T-helper 17 cell (primary cell): ENCODE measurements at places on chromosomes 16 and 17. TPM values are rescaled to one million over a fixed set of nuclear protein-coding genes. Genes with fewer than 3 reads are reported as not detected.
A peak's percentile ranks its signal among the peaks of the same experiment; 100 is the strongest.

- peaks cover 20% of the 10 kb centered on the region for H3K4me1 ChIP-seq
- no peak overlapping the region for H3K4me3 ChIP-seq
- H3K27ac ChIP-seq, result peak overlapping the region; percentile 56
- H3K36me3 ChIP-seq, result no peaks in the 10 kb centered on the region
Observed at GRCh38 chr16:1681032-1681431, 3.0 kb downstream of the JPT2 start.

- H3K4me3 ChIP-seq, result no peak overlapping the region
- DNase-seq, result no peak
- no peaks in the 10 kb centered on the region for H3K36me3 ChIP-seq
- H3K27ac ChIP-seq, result no peak overlapping the region
- peaks cover 6% of the 10 kb centered on the region for H3K27me3 ChIP-seq
- H3K4me1 ChIP-seq, result no peaks in the 10 kb centered on the region
Observed at GRCh38 chr16:20348365-20349185, 3.9 kb downstream of the UMOD start.

GRCh38 chr17:50959341-50959740 lies 93.2 kb upstream of the TOB1 start:
- DNase-seq, result no peak
- H3K27ac ChIP-seq, result no peak overlapping the region
- H3K36me3 ChIP-seq, result no peaks in the 10 kb centered on the region
- peaks cover 2% of the 10 kb centered on the region for H3K4me1 ChIP-seq
- H3K27me3 ChIP-seq, result no peaks in the 10 kb centered on the region
- no peak overlapping the region for H3K4me3 ChIP-seq

DNA sequence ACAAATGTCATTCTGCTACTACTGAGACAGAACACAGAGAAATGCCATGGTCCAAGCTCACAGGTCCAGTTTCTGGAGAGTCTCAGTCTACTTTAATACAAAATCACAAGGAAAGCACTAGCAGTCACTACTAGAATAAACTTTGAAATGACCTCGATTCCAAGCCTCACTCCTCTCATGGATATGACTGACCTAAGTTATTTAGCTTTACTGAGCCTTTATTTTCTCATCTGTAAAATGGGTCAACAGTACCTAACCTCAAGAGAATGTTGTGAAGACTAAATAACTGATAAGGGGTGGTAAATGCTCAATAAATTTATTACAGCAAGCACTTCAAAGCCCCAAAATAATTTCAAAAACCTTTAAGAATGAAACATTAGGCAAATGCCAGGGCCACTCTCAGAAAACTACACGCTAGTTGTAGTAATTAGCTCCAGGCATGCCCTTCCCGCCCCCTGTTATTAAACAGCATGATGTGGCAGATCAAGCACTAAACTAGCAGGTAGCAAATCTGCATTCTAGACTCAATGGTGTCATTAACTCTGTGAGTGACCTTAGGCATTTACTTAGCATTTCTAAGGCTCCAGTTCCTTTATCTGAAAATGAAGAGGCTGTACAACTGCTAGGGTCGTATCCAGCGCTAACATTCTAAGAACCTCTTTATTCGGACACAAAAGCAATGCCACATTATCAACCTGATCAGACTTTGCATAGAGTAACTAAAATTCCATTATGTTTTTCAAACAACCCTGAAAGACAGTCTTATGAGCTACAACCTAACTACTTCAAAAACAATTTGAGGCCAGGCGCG lies 8.4 kb downstream of the GSPT1 start:
- H3K27me3 ChIP-seq, result no peaks in the 10 kb centered on the region
- no peaks in the 10 kb centered on the region for H3K36me3 ChIP-seq
- no peak for DNase-seq
- peak overlapping the region; percentile 62 for H3K4me3 ChIP-seq
- peak overlapping the region; percentile 51 for H3K27ac ChIP-seq

DNA sequence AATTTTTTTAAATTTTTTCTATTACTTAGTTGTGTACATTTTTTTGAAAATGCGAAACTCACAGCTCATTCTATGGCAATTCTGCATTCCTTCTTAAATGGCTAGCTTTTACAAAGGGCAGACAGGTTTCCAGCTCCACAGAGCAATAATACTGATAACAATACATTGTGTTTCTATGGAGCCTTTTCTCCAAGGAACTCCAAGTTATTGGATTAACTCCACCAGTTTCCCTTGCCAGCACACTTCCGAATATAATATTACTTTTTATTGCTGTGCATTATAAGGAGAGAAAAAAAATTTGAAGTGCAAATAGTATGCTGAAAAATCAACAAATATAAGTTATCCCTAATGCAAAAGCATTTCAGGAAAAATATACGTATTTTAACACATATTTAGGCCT lies 127.5 kb upstream of the PSMD7 start:
- H3K27me3 ChIP-seq, result no peaks in the 10 kb centered on the region
- no peak overlapping the region for H3K4me3 ChIP-seq
- no peak for DNase-seq
- no peak overlapping the region for H3K27ac ChIP-seq
- H3K36me3 ChIP-seq, result no peaks in the 10 kb centered on the region

GRCh38 chr16:84281074-84281473 lies 13.6 kb upstream of the WFDC1 start:
- H3K36me3 ChIP-seq, result peaks cover 5% of the 10 kb centered on the region
- peaks cover 28% of the 10 kb centered on the region for H3K27me3 ChIP-seq
- no peak overlapping the region for H3K27ac ChIP-seq
- DNase-seq, result no peak
- H3K4me1 ChIP-seq, result peaks cover 2% of the 10 kb centered on the region

DNA sequence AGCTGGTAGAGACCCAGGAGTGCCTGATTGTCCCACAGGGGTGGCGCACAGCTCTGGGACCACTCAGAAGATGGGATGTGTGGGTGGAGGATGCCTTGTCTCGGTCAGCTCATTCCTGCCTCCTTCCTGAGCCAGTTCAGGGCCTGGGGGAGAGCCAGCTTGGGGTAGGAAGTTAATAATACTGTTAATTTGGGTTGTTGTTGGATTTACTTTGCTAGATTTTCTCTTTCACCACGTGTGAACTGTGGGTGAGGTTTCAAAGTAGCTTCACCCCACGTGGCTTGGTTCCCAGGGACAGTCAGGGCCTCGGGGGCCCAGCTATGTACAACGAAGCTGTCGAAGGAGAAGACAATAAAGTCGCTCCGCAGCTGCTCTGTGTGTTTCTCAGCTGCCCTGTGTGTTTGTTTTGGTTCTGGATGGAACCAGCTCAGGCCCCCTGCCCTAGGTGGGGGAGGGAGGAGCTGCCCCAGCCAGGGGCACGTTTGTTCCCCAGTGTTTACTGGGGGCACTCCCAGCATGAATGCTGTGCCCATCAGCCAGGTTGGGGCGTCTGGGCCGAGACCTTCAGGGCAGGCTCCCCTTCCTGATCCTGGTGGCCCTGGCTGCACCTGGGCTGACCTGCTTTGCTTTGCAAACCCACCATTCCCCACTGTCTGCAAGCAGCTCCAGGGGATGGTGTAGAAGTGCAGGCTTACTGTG lies 2.3 kb downstream of the NUDT16L1 start:
- H3K4me3 ChIP-seq, result peak overlapping the region; percentile 88
- H3K27me3 ChIP-seq, result no peaks in the 10 kb centered on the region
- peak overlapping the region; percentile 34 for H3K27ac ChIP-seq
- no peak for DNase-seq
- no peaks in the 10 kb centered on the region for H3K36me3 ChIP-seq
- H3K4me1 ChIP-seq, result peaks cover 8% of the 10 kb centered on the region

GRCh38 chr17:77691216-77692085 lies 267.1 kb upstream of the TNRC6C start:
- peaks cover 49% of the 10 kb centered on the region for H3K4me1 ChIP-seq
- peak overlapping the region; percentile 67 for H3K4me3 ChIP-seq
- DNase-seq, result no peak
- H3K27me3 ChIP-seq, result peaks cover 8% of the 10 kb centered on the region
- H3K27ac ChIP-seq, result peak overlapping the region; percentile 91

DNA sequence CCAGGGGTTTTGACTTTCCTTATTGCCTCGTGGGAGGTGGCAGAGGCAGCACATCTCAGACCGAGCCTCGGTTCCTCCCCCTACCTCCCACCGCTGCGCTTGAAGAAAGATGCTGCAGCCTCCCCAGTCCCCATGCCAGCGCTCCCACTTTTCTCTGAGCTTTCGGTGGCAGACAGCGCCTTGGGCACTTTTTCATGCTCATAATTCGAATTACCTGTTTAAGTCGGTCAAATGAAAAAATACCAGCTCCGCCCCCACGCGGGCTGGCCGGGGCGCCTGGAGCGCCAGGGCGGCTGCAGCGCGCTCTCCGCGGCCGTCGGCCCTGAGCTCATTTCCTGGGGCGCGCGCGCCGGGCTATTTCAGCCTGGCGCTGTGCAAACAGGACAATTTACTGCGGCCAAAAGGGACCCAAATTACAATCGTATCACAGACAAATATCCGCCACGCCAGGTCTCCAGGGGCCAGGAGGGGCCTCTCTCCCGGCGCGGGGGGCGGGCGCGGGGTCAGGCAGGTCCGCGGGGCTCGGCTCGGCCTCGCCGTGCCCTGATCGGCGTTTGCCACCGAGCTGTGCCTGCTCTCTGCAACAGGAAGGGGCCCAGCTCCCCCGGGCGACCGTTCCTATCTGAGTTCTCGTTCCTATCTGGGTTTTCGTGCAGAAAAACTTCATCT lies 45.0 kb downstream of the SOST start:
- H3K27me3 ChIP-seq, result peaks cover 60% of the 10 kb centered on the region
- H3K4me3 ChIP-seq, result peak overlapping the region; percentile 78
- no peak overlapping the region for H3K27ac ChIP-seq
- H3K36me3 ChIP-seq, result peaks cover 6% of the 10 kb centered on the region
- no peak for DNase-seq

DNA sequence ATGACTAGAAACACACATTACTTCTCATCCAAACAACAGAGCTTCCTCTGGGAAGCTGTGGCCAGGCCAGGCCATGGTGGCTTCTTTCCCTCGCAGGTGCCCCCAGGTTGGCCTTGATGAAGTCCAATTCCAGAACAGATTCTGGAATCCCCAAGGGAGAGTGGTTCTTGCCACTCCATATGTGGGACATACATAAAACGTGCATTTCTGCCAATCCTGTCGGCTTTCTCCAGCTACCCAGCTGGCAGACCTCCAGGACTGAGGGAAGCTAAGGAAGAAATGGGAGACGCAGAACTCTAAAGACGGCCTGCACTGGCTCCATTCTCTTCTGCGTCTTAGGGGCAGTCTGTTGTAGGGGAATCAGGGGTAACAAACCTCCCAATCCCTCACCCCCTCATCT lies 219.2 kb upstream of the CDH5 start:
- peaks cover 2% of the 10 kb centered on the region for H3K4me1 ChIP-seq
- H3K4me3 ChIP-seq, result no peak overlapping the region
- no peak for DNase-seq
- H3K27me3 ChIP-seq, result peaks cover 38% of the 10 kb centered on the region
- H3K36me3 ChIP-seq, result no peaks in the 10 kb centered on the region
- no peak overlapping the region for H3K27ac ChIP-seq

DNA sequence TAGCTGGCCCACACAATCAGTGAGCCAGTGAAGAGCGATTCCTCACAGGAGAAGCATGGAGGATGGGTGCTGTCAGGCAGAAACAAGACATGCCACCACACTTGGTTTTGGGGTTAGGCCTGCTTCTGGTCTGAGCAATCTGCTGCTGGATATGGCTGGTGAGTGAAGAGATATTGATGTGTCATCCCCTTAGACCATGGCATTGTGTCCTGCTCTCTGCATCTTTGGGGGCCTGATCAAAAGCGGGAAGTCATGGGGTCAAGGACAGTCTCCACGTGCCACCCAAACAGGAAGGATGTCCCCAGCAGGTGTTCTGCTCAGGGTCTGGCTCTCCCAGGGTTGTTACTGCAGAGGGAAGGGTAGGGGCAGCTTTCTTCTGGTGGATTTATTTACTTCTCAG lies 140.7 kb downstream of the PRKCB start:
- H3K27ac ChIP-seq, result peak overlapping the region; percentile 24
- DNase-seq, result no peak
- no peaks in the 10 kb centered on the region for H3K27me3 ChIP-seq
- H3K4me1 ChIP-seq, result peaks cover 40% of the 10 kb centered on the region
- peaks cover 2% of the 10 kb centered on the region for H3K36me3 ChIP-seq
- H3K4me3 ChIP-seq, result no peak overlapping the region

GRCh38 chr16:49485663-49486062 lies 112.1 kb downstream of the C16orf78 start:
- DNase-seq, result no peak
- H3K27ac ChIP-seq, result no peak overlapping the region
- H3K4me1 ChIP-seq, result no peaks in the 10 kb centered on the region
- peaks cover 13% of the 10 kb centered on the region for H3K27me3 ChIP-seq
- H3K4me3 ChIP-seq, result no peak overlapping the region
- peaks cover 2% of the 10 kb centered on the region for H3K36me3 ChIP-seq

DNA sequence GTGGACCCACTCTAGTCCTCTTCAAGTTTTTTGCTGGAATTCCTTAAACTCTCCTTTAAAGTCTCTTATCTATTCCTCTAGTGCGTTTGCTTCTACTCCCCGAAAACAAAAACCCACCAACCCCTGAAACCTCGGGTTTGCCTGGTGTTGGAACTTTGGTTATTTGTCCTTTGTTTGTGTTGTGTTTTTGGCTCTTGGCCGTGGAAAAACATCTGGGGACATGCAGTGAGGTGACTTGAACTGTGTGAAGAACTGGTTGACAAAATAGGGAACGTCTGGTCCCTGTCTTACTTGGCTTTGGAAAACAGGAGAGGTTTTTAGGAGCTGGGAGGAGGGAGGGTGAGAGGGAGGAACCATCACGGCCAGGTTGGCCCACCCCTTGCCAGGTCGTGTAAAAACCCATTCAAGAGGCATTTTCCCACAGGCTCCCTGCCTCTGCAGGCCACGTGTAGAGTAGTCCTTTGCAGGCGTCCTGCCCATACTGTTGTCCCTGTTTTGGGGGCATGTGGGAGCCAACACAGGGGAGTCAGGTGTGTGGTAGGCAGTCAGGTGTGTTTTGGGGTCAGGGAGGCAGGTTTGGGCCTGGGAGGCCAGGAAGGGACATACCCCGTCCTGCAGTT lies 169.3 kb downstream of the RAB11FIP4 start:
- H3K27ac ChIP-seq, result no peak overlapping the region
- H3K27me3 ChIP-seq, result peaks cover 14% of the 10 kb centered on the region
- peak overlapping the region; percentile 56 for H3K4me3 ChIP-seq
- H3K36me3 ChIP-seq, result no peaks in the 10 kb centered on the region
- peaks cover 6% of the 10 kb centered on the region for H3K4me1 ChIP-seq

- peaks cover 42% of the 10 kb centered on the region for H3K4me1 ChIP-seq
- no peaks in the 10 kb centered on the region for H3K27me3 ChIP-seq
Observed at GRCh38 chr17:59783221-59784047, 76.0 kb downstream of the VMP1 start.

DNA sequence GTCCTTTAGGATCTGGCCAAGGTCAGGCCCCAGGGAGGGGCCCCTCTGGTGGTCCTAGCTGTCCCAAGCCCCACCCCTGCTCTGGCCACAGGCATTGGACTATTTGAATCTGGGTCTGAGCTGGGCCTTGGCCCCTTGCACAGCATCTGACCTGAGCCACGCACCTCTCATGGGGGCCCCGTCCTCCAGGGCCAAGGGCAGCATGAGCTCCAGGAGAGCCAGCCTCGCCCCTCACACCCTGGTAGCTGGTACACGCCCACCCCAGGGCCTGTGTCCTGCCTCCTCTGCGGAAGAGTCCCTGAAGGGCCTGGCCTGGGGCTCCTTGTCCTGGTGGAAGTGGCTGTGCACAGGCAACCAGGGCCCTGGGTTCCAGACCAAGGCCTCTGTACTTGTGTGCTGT lies 23.8 kb downstream of the ENDOV start:
- peaks cover 18% of the 10 kb centered on the region for H3K27me3 ChIP-seq
- no peak overlapping the region for H3K4me3 ChIP-seq
- H3K36me3 ChIP-seq, result peaks cover 2% of the 10 kb centered on the region
- no peak overlapping the region for H3K27ac ChIP-seq
- peaks cover 3% of the 10 kb centered on the region for H3K4me1 ChIP-seq
- no peak for DNase-seq

Gene PPY
- total RNA-seq, result not detected

Gene TBC1D3K
- total RNA-seq, result not detected

Gene PRSS36
- total RNA-seq, result 0.47 TPM

Gene TVP23A
- not detected for total RNA-seq

Gene PLEKHH3
- 0.85 TPM for total RNA-seq

Gene RBBP6
- total RNA-seq, result 153 TPM

Gene SECTM1
- total RNA-seq, result 4.4 TPM

Gene ABCC3
- total RNA-seq, result 58.0 TPM
